ENCODE measurements at places on chromosomes 11 and 22.

GRCh38 chr22:37141971-37142370 lies 7.7 kb downstream of the IL2RB start:
- DNase-seq: no peak

DNA sequence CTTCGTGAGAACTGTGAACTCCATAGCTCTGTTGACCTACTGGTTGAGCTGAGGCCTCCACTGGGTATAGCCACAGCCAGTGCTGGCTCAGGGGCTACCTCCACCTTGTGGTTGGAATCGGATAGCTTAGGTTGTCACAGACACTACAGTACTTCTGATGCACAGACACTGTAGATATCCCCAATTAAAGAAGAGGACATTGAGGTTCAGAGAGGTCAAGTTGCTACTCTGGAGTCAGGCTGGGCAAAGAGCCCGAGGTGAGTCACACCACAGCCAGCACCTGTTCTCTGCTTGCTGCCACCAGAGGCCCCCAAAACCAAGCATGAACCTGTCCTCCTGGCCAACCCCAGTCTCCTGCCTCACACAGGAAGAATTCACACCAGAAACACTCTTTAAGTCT lies 5.4 kb downstream of the UFD1 start:
- DNase-seq: no peak

GRCh38 chr22:42922374-42923191 lies 65.5 kb upstream of the ARFGAP3 start:
- DNase-seq: no peak

DNA sequence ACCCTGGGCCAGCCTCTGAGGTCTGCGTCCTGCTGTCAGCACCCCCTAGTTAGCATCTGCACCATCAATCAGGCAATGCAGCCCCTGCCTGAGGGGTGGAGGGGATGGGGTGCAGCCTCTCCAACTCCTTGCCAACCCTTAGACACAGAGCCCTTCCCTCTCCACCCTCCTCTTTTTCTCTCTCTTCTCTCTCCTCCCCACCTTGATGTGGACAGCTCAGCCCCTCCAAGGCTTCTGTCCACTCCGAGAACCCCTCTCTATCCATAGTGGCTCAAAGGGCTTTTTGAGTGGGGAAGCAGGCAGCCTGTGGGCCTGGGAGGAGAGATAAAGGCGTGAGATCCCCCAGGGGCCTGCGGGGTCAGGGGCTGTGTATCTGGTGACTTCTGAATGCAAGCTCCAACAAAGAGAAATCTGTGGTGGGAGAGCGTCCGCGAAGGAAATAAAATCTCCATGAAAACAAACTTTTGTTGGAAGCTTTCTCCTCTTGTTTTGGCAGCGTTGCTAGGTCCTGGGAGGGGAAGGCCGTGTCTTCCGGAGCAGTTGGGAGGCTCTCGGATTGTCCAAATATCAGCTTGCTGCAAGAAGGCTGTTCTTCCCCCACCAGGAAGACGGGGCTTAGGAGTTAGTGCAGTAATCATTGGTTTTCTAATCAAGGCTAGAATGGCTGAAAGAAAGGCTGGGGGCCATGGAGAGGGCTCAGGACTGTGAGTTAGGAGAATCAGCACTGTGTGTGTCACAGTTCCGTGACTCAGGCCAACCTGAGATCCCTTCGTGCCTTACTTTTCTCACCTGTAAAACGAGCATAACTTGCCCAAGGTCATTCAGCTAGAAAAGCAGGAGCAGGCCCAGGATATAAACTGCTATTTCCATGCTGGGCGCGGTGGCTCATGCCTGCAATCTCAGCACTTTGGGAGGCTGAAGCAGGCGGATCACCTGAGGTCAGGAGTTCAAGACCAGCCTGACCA lies 50.3 kb downstream of the PKNOX2 start:
- DNase-seq: no peak

- DNase-seq: no peak
Measured at GRCh38 chr11:68498903-68499883, 38.6 kb downstream of the PPP6R3 start.

GRCh38 chr11:16512899-16513241 lies 156.5 kb upstream of the SOX6 start:
- DNase-seq: no peak

DNA sequence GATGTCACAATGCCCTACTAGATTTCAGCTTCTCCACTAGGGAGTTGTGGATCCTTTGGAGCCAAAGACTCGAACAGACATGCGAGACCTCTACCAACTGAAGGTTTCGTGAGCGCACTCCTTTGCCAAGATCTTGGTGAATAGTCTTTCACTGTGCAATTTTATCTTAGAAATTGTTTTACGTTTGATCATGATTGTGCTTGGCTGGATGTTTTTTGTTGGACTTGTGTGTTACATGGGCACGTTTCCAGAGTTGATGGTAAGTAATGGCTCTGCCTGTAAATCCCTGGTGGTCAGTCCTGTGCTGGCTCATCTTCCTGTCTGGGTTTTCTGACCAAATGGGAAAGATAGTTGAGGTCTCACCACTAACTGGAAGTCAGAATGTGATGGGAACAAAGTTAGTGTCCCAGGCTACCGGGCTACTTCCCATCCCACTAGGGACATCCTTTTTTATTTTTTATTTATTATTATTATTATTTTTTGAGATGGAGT lies at the start of gene MISFA:
Gene MISFA (plus strand): TSS at position 51 of the 492 bp plus-strand sequence. CDS start 140 bp downstream, at position 191.
- no peak for DNase-seq

DNA sequence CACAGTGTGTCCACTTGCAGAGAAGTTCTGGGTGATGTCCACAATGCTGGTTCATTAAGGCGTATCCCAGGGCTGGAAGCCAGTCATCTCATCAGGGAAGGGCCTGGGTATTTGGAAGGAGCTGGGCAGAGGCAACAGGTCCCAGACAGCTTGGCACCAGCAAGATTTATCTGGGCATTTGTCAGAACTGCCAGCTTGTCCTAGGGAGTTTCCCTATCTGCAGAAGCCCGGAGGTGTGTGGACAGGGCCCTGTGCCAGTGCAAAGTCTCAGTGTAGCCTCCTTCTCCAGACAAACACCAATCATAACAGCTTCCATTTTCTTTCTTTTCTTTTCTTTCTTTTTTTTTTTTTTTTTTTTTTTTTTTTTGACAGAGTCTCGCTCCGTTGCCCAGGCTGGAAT lies 125.3 kb upstream of the TIMP3 start:
- no peak for DNase-seq

Measured in iPS DF 6.9 (cell line).